ENCODE measurements at places on chromosomes 2 and 18.

GRCh38 chr2:10089565-10090190 lies 9.5 kb upstream of the CYS1 start:
- DNase-seq, result no peak

DNA sequence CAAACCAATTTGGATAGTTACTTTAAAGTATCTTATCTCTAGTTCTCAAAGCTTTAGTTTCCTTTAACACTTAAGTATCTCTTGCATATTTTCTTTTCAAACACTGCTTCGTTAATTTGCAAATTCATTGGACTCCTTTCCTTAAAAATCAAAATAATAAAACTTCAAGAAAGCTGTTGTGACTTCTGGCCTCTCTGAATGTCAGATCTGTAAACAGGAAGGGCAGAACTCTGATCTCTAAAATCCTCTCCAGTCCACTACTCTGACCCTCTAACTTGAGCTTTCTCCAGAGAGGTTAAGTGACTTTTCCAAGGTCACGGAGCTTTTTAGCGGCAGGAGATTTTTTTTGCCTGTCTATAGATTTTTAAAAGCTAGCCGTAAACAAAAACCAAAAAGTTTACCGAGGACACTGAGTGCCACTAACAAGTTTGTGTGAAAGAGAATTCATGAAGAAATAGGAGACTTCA lies 155.5 kb downstream of the TGIF1 start:
- DNase-seq, result no peak

DNA sequence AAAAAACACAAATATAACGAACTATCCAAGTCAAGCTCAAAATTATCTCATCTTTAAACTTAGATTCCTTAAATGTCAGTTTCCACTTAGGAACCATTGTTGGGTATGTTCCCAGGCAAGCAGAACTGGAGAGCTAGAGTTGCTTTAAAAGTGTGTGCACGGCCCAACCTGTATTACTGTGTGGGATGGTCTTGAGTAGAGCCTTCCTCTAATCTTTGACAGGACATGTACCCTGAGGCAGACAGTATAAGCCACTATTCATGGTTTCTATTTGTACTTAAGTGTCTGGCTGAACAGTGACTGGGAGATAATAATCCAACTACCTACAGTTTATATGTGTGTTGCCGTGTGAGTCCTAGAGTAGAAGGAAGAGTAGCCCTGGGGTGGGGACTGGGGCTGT lies 239.7 kb downstream of the GPD2 start:
- DNase-seq, result no peak

GRCh38 chr2:216465579-216466195 lies 33.0 kb upstream of the RPL37A start:
- no peak for DNase-seq

DNA sequence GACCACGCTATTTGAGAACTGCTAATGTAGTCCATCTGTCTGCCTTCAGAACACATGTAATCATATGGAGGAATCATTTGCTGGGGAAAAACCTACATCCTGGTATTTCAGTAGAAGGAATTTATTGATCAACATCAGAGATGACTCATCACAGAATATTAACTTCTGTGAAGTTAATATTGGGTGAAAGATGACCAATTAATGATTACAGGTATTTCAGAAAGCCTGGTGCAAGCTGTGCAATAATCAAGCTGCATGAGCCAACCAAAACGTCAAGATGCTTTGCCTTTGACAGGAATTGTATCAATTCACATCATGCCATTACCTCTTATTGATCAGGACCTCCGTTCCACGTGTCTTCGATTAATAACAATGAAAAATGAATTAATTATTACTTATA lies 9.4 kb upstream of the SPATS2L start:
- no peak for DNase-seq

DNA sequence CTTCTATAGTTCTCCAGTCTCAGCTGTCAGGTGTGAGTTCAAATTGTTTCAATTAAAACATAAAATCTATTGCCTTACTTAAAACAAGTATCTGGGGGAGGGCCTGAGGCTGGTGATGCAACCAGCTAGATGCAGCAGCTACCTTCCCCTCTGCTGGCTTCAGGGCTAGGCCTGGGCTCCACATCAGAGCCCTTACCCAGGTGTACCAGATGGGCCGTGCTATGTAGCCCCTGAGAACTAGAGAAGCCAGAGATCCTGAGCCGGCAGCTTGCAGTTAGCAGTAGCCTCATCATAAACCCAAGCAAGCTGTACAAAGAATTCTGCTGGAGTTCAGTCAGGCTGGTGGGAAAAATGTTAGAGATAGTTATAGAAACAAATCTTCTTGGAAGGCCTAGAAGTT lies 97.7 kb upstream of the ACAA2 start:
- no peak for DNase-seq

GRCh38 chr2:126655500-126656430 lies at the start of gene GYPC:
GYPC (plus strand) TSS chr2:126656158; CDS start chr2:126656264, 106 bp downstream.
- DNase-seq, result no peak

DNA sequence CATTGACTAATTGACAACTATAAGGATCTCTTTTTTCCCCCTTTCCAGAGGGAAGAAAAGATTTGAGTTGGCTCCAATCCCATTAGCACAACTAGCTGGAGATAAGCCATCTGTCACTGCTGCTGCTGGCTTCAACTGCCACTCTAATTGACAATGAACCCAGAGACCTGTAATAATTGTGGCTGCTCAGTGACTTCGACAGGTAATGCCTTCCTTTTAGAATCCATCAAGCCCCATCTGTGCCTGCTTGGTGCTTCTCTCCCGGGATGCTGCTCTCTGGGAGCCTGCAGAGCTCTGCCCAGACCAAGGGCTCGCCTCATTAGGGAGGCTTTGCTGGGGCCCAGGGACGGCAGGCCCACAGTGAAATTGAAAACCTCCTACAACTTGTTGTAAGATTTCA lies 376.7 kb upstream of the SOX11 start:
- no peak for DNase-seq

DNA sequence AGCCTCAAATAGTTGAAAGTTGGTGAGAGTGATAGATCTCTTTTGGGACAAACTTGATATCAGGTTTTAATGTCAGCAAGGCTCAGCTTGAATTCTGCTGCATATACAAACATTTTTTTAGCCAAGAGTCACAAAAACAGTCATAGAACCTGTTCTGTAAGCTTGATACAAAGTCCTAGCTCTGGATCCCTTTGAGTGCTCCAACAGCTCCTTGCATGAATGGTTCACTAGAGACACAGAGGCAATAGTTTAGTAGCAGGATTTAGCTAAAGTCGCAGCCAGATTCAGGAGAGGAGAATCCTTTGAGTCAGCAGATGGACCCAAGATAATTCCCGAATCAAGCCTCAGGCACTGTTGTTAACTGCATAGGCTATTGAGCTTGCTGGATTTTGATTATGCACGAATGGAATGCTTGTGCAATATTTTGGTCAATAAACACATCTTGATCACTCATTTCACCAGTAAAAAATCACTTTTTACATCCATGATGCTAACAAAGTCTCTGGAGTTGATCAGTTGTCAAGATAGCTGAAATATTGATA lies 148.6 kb downstream of the KLHL14 start:
- no peak for DNase-seq

GRCh38 chr2:179770029-179770428 lies 91.4 kb downstream of the ZNF385B start:
- DNase-seq, result no peak

DNA sequence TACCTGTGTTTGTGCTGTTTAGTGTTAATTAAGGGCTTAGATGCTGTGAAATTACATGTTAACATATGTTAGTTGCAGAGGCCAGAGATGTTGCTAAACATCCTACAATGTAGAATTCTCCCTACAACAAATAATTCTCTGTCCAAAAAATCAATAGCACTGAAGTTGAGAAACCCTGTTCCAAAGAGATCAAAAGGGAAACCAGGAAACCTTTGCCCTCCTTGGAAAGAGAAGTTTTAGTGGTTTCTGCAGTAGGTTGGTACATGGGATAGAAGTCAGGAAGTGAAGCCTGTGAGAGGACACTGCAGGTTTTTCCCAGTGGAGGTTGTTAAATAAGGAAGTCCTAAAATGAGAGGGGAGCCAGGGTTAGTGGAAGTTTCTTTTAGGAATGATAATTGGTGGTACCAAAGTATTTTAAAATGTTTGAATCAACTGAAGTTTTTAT lies 6.3 kb upstream of the RMDN2 start:
- DNase-seq, result no peak

DNA sequence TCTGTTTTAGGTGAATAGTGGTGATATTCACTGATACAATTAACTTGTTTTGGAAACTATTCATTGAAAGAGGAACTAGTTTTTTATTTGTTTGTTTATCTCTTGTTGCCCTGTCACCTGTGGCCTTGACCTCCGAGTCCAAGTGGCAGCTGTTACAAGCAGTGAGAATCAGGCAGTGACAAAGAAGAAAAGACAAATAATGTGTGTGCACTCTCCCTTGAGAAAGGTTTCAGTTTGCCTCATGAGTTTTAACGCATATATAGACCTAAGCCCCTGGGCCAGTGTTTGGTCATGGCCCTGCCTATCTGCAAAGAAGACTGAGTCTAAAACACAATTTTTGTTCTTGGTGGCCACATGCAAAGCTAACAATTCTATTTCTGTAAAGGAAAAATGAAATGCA lies 15.3 kb downstream of the KYNU start:
- DNase-seq, result no peak

DNA sequence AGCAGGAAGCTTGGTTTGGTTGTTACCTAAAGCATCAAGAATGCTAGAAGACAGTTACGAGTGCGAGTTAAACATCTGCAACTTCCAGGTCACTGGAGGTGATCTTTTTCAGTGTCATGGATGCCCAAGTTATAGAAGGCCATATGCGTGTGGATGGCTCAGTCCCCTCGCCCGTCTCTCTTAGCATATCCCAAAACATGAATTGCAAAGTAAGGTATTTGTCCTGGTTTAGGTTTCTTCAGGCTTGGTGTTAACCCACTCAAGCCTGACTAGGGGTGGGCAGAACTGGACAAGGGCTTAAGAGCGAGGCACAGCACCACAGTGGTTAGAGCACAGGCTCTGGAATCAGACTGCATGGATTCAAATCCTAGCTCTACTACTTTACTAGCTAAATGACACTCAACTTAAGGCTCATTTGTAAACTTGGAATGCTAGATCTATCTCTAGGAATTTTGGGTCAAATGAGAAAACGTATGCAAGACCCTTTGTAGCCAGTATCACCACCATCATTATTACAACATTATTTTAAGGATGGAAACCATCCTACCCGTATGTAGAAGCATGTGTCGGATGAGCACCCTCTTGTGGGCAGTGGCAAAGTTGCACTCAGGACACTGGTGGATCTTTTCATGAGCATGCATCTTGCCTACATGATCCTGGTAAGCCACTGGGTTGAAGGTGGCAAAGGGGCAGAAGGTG lies 11.2 kb downstream of the ZNF142 start:
- no peak for DNase-seq

- DNase-seq, result no peak
Observed at GRCh38 chr2:17272170-17272569, 246.1 kb downstream of the RAD51AP2 start.
